SIG-M5 (cell line): ENCODE measurements at places on chromosomes 1 and 21.

DNA sequence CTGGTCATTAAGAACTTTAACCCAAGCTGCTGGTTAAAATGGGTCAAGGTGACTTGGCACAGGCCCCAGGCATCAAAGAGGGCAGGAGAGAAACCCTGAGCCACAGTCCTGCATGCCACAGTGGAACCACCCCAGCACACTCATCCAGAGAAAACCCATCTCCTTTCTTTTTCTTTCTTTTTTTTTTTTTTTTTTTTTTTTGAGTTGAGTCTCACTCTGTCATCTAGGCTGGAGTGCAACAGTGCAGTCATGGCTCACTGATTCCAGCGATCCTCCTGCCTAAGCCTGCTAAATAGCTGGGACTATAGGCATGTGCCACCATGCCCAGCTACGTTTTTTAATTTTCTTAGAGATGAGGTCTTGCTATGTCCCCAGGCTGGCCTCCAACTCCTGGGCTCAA lies 109.2 kb upstream of the RAB4A start:
- no peak for DNase-seq

GRCh38 chr1:4305526-4306301 lies 348.7 kb upstream of the AJAP1 start:
- DNase-seq, result no peak

GRCh38 chr1:171212607-171213351 lies 27.7 kb downstream of the FMO2 start:
- no peak for DNase-seq

DNA sequence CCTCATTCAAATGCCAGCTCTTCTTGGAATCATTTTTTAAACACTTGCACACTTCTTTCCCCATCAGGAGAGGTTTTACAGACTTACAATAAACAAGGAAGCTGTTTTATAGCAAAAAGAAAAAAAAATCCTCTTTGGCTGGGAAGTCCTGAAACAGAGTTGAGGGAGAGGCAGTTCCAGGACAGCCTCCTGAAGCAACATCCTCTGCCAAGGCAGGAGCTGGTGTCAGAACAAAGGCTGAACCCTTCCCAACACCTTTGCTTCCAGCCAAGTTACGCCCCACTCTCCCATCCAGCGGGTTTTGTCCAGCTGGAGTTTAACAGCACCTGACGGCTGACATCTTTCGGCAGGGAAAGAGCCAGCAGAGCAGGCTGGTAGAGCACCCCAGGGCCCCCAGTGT lies 287.8 kb downstream of the RRAGC start:
- DNase-seq, result no peak
